ENCODE measurements at places on chromosomes 1 and 21.

DNA sequence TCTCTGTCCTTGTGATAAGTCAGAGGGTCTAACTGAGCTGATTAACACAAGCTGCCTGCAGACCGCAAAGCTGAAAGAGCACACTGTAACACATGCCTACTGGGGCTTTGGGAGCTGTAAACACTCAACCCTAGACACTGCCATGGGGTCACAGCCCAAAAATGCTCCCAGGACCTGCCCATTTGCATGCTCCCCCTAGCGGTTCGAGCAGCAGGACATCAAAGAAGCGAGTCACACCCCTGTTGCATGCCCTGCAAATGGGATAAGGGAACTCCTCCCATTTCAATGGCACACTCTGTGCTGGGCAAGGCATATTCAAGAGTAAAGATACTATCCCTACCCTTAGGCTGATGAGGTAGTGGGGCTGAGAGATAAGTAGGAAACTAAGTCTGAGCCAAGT is 22.8 kb downstream of the LCE3E start:
- DNase-seq = no peak

- no peak for DNase-seq
These were observed 15.7 kb downstream of the TM2D1 start for GRCh38 chr1:61708953-61709907.

- DNase-seq = no peak
These were observed 36.6 kb downstream of the DEGS1 start for GRCh38 chr1:224219612-224220059.

- no peak for DNase-seq
These were observed 26.2 kb upstream of the A3GALT2 start for GRCh38 chr1:33346927-33347649.

GRCh38 chr1:41754540-41754939 is 164.2 kb downstream of the HIVEP3 start:
- DNase-seq = no peak

DNA sequence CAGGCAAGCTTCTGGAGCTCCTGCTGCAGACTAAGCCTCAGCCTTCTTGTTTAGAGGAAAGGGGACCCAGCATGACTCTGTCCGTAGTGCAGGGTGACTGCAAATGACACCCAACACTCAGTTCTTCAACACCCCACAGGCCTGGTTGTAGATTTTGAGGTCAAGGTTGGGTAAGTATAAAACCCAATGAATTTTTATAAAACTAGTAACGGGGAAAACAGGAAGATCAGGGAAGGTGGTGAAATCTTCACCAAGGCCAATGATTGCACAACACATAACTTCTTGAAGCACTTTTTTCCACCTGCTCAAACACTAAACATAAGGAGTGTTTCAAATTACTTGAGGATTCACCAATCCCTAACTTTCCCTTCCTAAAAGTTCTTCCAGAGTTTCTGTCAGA is 89.4 kb upstream of the JAK1 start:
- DNase-seq = no peak

- no peak for DNase-seq
These were observed 18.5 kb downstream of the CLCA1 start for GRCh38 chr1:86487131-86487810.

GRCh38 chr1:51344276-51344601 is 13.9 kb upstream of the TTC39A start:
- no peak for DNase-seq
